ENCODE measurements at places on chromosomes 16 and 17.

DNA sequence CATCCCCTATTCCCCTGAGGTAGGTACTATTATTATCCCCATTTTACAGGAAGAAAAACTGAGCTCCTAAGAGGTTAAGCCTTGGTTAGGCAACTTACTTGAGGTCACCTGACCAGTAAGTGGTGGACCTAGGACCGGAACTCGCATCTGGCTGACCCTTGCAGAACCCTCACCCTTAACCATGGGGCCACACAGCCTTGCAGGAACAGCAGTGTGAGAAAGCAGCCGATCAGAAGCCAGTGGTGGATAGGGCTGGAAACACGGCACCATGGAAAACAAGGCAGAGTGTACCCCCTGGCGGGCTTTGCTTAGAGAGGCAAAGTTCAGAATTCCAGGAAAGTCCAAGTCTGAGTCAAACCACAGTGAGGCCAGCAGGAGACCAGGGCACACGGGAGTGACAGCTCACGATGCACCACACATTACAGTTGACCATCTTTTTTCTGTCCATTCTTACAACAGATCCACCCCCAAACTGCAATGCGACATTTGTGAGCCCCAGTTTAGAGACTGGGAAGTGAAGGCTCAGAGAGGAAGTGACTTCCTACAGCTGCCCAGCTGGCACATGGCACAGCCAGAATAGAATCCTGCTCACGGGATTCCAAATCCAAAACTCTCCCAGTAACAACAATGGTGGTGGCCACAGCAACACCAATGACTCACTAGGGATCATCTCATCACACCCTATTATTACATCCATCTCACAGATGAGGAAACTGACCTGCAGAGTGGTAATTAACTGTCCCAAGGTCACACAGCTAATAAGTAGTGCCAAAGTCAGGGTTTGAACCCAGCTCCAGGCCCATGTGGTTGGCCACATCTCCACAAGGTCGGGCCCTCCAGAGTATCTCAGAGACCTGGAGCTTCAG, 20.3 kb downstream of the KIFC3 start:
- DNase-seq, result no peak

- DNase-seq, result no peak
These were observed 7.0 kb upstream of the CCNF start for GRCh38 chr16:2422123-2422867.

- no peak for DNase-seq
These were observed 272.8 kb upstream of the XYLT1 start for GRCh38 chr16:17743578-17743977.

DNA sequence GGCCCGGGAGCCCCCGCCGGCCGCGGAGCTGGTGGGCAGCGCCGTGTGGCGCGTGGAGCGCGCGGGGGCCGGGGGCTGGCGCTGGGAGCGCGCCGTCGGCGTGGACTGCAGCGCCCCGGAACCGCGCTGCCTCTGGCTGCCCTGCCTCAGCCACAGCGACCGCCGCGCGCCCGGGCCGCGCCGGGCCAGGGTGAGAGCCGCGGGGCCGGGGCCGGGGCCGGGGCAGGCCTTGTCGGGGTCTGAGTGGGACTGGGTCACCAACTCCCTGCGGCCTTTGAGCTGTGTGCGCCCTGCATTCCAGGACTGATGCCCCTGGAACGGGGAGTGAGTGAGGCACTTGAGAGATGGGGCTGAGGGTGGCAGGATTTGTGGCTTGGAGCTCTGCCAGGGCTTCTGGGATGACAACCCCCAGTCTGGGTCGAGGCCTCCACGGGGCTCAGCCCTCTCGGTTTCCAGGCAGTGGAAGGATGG, 25.7 kb downstream of the ARHGAP23 start:
- DNase-seq, result no peak

GRCh38 chr17:47368262-47368661, 44.5 kb downstream of the EFCAB13 start:
- no peak for DNase-seq
